ENCODE measurements at places on chromosomes 11 and 22.

- DNase-seq = no peak
These were observed 3.0 kb upstream of the WEE1 start for GRCh38 chr11:9570313-9571025.

DNA sequence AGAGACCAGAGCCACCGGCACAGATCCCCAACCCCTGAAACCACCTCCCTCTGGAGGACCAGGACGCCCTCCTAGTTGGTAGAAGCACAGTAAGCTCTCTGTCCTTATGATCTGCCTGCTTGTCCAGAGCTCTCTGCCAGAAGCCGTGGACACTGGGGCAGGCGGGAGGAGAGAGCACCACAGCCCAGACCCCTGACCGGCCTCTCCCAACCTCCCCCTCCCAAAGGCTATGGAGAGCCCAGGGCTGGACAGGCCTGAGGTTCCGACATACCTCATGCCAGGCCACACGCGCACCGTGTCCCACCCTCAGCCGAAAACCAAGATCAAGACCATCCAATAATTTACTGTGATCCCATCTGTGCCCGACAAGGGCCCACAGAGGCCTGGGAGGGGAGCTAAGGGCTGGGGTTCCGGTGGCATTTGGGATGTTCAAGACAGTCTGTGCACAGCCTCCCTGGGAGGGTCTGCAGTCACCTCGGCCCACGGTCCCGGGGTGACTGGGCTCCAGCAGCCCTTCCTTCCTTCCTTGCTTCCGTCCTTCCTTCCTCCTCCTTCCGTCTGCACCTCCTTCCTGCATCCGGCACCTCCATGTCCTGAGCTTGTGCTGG, 3.4 kb downstream of the HRAS start:
- no peak for DNase-seq

DNA sequence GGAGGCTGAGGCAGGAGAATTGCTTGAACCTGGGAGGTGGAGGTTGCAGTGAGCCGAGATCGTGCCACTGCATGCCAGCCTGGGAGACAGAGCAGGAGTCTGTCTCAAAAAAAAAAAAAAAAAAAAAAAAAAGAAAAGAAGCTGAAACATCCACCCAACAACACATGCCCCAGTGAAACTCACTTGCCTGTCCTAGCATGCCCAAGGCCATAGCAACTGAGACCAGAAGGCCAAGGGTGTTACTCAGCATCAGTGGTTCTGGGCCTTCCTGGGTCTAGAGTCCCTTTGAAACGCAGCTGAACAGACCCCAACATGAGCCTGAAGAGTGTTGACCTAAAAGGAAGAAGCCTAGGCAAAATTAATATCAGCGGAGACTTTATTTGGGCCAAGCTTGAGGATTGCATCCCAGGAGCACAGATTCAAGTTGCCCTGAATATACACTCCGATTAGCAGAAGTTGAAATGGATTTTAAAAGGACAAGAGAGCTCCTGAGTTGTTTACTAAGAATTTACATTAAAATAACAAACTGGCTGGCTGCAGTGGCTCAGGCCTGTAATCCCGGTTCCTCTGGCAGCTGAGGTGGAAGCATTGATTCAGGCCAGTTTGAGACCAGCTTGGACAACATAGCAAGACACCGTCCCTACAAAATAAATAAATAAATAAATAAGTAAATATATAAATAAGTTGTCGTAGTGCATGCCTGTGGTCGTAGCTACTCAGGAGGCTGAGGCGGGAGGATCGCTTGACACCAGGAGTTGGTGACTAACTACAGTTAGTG, 7.0 kb downstream of the PRDX5 start:
- no peak for DNase-seq

DNA sequence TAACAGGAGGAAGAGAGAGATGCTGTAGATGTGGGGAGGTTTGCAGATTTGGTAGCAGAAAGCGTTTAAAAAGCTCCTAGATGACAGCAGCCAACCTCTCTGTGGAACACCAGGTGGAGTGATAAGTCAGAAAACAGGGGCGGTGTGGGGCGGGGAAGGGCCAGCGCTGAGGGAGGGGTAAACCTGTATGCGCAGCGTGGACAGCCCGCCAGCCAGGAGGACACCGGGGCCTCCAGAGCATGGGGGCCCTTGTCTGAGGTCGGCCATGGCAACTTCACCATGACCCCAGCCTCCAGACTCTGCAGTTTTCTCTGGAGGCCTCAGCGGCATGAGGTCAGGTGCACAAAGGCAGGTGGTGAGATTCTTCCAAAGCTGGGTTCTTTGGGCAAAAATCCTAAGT, 423.7 kb downstream of the BRD1 start:
- DNase-seq = no peak

DNA sequence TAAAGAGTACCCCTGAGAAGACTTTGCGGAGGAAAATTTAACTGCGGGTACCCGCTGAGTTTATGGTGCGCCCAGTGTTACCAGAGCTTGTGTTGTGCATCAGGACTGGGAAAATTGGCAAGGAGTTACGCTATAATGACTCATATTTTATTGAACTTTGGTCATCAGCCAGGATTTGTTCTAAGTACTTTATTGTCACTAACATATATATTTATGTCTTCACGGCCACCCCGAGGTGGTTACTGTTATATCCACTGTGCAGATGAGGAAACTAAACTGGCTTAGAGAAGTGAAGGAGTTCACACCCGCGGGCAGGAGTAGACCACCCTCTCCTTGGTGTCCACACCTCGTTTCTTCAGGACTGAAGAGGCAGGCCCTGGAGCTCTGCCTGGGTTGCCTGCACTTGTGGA, 667 bp downstream of the ACCS start:
- no peak for DNase-seq

DNA sequence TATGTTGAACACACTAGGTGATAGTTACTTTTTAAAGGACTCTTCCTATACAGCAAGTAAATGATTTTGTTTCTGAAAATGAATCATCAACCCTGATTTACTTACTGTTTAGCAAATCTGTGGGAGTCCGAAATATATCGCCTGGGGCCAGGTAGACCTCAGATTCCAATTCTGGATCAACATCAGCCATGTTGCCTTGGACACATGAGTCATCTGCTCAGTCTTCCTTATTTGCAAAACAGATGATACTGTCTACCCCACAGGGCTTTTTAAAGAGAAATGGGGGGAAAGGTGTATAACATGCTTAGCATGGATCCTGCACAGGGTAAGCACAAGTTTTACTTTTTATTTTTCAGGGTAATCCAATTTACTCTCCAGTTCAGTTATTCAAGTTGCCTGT, 324.2 kb downstream of the TENM4 start:
- no peak for DNase-seq

DNA sequence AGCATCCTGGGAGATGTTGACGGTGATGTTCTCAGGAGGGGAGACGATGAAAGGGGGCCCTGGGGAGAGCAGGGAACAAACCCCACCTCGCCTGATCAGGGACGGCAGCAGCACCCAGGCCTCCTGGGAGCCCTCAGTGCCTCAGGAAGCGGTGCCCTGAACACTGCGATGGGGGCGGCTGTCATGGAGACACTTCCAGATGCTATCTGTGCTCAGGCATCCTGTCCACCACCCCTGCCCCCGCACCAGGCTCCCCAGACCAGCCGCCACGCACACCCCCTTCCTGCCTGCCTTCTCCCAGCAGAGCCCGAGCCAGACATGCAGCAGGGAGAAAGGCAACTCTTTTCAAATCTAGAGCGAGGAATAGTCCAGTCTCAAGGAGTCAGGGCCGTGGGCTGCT, 20.6 kb downstream of the IGSF9B start:
- no peak for DNase-seq

DNA sequence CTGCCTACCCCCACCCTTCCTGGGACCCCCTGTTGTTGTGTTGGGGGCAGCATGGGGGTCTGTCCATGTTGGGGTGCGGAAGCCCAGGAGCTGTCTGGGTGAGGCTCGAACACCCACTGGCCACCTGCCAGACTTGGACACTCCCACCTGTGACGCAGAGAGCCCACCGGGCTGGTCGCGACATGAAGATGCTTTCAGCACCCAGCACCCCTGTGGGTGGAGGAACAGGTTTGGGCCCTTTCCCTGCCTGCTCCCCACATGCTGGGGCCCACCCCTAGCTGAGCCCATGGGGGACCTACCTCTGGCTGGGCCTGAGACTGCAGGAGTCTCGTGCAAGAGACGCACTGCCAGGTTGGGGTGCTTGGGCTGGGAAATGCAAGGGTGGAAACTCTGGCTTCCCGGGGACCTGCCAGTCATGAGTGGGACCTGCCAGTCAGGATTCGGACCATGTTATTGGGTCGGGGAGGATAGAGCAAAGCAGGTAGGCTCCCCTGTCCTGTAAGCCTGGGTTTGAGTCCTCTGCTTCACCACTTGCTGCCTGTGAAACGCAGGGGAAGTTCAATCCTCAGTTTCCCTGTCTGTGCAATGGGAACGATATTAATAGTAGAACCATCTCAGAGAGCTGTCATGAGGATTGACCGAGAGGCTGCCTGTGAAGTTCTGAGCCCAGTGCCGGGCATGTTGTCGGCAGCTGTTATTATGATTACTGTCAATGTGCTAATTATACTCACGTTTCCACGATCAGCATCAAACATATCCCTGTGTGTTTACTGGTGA, 24.1 kb downstream of the KIAA1671 start:
- DNase-seq = no peak

DNA sequence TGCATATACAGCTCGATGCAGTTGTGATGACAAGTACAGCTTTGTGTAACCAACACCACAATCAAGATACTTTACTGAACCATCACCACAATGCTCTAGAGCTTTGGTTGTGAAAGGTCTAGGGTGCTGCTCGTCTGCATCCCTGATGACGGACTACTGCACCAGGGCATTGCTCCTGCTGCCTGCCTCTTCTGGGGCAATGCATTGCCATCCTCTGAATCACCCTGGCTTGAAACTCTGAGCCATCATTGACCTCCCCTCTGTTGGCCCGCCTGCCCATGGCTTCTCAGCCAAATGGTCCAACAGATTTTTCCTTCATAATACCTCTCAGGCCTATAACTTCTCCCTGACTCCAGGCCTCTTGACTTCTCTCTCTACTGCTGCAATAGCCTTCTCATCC, 77.4 kb upstream of the CSNK2A3 start:
- no peak for DNase-seq

DNA sequence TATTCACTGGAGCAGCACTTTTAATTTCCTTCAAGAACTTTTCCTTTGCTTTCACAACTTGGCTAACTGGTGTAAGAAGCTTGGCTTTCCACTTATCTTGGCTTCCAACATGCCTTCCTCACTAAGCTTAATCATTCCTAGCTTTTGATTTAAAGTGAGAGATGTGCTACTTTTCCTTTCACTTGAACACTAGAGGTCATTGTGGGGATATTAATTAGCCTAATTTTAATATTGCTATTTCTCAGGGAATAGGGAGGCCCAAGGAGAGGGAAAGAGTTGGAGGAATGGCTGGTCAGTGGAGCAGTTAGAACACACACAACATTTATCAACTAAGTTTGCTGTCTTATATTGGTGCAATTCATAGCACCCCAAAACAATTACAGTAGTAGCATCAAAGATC, 24.6 kb upstream of the CCDC90B start:
- DNase-seq = no peak

DNA sequence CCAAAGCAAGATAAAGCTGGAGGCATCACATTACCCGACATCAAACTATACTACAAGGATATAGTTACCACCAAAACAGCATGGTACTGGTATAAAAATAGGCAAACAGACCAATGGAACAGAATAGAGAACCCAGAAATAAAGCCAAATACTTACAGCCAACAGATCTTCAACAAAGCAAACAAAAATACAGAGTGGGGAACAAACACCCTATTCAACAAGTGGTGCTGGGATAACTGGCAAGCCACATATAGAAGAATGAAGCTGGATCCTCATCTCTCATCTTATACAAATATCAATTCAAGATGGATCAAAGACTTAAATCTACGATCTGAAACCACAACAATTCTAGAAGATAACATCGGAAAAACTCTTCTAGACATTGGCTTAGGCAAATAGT, 50.0 kb upstream of the CLTCL1 start:
- no peak for DNase-seq

DNA sequence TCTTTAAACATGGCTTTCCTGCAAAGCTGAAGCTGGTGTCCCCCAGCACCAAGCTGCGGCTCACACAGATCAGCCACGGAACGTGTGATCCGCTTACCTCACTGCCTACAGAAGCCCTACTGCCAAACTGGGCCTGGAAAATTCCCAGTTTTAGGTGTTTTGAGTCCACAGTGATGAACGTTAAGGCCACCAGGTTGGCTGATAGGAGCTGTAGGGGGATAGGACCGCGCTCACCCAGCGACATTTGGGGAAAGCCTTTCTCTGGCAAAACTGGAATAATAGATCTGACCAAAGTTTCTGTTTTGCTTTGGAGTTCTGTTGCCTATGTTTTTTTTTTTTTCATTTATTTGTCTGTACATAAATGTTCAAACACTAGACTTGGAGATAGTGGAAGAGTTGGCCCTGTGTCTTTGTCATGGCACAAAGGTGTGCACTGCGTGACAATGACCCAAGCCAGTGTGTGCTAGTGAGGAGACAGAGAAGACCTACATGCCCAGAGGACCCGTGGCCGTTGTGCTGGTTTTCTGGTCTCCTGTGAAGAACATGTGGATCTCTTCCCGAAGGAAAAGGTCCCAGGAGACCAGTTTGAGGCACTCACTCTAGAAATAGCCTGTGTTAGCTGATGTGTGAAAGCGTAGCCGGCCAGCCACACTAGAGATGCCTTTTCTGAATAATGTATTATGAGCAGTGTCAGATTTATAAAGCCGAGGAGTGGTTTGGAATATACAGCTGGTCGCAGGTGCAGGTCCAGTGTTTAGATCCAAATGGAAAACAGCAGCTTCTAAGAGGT, 15.0 kb downstream of the ASPHD2 start:
- DNase-seq = no peak

- DNase-seq = no peak
These were observed 125.6 kb upstream of the SORL1-AS1 start for GRCh38 chr11:121578251-121578976.

DNA sequence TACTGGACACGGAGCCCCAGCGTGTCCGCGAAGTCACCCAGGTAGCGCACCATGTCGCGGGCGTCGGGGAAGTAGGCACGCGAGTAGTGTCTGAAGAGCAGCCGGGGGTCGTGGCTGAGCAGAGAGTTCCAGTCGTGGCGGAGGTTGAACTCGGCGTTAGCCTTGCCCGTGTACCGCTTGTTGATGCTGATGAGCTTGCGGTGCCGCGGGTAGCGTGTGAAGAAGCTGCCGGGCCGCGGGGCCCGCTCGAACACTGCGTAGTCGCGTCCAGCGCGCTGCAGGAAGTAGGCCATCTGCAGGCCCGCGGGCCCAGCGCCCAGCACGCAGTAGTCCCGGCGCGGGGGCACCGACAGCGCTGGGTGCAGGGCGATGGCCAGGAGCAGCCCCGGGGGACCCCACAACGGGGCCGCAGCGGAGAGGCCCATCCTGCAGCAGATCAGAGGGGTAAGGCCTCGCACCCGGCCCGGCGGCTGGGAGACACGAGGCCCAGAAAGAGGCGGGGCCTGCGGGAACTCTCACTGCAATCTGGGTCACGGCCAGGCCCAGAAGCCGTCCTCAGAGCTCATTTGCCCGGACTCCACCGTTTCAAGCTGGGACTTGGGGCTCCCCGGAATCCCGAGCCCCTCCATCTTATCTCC, 723 bp downstream of the FOXRED2 start:
- no peak for DNase-seq

GRCh38 chr22:32804531-32805360, 3.2 kb downstream of the TIMP3 start:
- no peak for DNase-seq

Data from endothelial cell (in vitro differentiated cells).